ENCODE measurements at places on chromosomes 7 and 10. TPM values are rescaled to one million over a fixed set of nuclear protein-coding genes. Genes with fewer than 3 reads are reported as not detected.

Gene FAM25A
- total RNA-seq, result not detected

Gene ELFN1
- 5.7 TPM for total RNA-seq

Gene ASZ1
- not detected for total RNA-seq

Gene AKR1D1
- total RNA-seq, result not detected

Gene ERVW-1
- total RNA-seq, result not detected

Gene FKBP9
- 42.8 TPM for total RNA-seq

Gene DPP6
- total RNA-seq, result 56.3 TPM

Gene ZNF33A
- 64.4 TPM for total RNA-seq

- DNase-seq, result no peak
These were observed 58.6 kb downstream of the ZMIZ1 start for GRCh38 chr10:79127151-79127961.

- no peak for DNase-seq
These were observed 43.8 kb upstream of the ICA1 start for GRCh38 chr7:8305625-8306388.

DNA sequence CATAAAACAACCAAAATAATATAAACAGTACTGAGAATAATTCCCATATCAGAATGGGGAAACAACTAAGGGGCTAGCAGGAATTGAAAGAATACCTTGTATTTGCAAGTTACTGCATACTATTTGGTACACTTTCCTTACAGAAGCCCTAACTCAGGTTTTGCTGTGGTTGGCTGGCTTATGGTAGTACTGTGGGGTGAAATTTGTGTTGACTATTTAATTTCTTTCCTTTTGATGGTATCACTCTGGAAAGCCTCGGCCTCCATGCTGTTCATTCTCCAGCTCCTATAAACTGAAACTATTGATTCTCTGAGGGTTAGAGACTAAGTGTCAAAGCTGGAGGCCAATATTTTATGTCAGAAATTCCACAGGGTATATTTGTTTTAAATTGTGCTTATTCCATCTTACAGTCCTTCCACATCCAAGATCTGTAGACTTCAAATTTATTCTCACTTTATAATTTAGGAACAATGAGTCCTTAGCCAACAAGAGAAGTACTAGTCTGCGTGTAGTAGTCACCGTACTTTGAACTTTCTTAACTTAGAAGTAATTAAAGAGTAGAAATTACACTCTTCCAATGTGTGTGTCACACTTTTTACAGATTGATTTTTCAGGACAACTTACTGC, 13.4 kb downstream of the SKIDA1 start:
- no peak for DNase-seq

GRCh38 chr10:15744217-15744865, 24.6 kb upstream of the ITGA8 start:
- no peak for DNase-seq

GRCh38 chr7:55210716-55211115, 154.4 kb upstream of the LANCL2 start:
- no peak for DNase-seq

GRCh38 chr10:76080451-76080850, 649.0 kb downstream of the LRMDA start:
- DNase-seq, result no peak

- no peak for DNase-seq
These were observed 326.0 kb downstream of the PTPRN2 start for GRCh38 chr7:158261362-158262235.

- DNase-seq, result no peak
These were observed 10.4 kb upstream of the STOX1 start for GRCh38 chr10:68816796-68817412.

GRCh38 chr10:121683366-121683765, 85.1 kb upstream of the FGFR2 start:
- no peak for DNase-seq

DNA sequence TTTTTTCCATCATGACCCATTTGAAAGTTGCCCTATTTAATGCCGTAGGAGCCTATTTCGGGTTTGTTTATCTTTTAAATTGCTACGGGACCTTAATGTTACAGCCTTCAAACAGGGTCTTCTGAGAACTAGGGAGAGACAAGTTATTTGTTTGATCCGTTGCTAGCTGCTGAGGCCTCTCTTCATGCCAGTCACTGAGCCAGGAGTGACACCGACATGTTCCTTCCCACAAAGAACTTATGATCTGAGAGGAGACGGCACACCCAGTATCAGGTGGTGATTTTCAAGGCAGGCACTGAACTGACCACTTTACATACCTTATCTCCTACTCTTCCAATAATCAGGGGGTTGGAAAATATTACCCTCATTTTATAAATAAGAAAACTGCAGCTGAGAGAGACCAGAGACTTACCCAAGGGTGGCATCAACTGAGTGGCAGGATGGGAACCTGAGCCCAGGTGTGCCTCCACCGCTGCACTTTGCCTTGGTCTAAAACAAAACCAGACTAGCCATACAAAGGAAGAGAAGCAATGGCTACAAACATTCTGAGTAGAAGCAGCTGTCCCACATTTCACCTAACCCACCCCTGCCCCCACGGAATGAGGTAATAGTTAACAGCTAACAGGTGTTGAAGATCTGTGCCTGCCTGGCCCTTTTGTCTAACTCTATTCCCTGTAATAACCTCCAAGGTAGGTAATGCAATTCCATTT, 40.5 kb downstream of the PPP1R3C start:
- DNase-seq, result no peak

GRCh38 chr10:26254616-26255015, 38.0 kb downstream of the GAD2 start:
- no peak for DNase-seq

DNA sequence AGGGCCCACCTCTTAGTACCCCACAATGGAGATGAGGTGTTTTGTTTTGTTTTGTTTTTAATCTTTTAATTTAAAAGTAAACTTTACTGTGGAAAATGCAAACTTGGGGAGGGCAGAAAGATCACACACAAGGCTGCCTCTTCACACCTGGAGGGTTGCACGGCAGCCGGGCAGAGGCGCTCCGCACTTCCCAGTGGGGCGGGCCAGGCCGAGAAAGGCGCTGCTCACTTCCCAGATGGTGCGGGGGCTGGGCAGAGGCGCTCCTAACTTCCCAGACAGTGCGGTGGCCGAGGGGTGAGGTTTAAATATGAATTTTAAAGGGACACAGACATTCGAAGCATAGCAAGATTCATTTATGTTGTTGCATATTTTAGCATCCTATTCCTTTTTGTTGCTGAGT, 235.9 kb upstream of the MTPN start:
- no peak for DNase-seq

- no peak for DNase-seq
These were observed 87.9 kb downstream of the RNF216 start for GRCh38 chr7:5693529-5693928.

DNA sequence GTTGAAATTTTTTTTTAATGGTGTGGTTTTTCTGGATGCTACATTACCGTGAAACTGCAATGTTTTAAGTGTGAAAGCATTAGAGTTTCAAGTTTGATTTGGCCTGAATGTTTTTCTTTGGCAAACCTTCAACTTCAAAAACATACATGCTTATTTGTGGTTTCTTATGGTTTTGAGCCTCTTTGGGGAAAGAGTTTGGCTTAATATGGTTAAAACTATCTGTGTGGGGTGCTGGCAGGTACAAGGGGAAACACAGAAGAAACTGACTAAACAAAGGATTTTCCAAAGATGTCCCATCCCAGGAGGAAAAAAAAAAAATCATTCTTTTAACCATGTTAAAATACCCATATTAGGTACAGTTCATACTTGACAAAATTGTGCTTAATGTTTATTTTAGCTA, 121.1 kb downstream of the HGF start:
- DNase-seq, result no peak

- no peak for DNase-seq
These were observed 73.2 kb downstream of the INHBA start for GRCh38 chr7:41629711-41630111.

DNA sequence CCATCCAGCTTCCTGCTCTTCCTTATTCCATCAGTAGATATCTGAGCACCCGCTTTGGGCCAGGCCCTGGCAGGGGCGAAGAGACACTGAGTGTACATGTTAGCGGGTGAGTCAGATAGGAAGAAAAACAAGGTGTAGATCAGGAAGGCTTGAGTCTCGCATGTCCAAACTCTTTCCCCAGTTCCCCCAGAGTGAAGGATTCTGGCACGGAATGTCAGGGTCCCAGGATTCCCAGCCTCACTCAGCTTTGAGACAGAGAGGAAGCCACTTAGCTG, 24.1 kb upstream of the CHST15 start:
- DNase-seq, result no peak

- DNase-seq, result no peak
These were observed 171.9 kb upstream of the SP8 start for GRCh38 chr7:20958572-20958971.

DNA sequence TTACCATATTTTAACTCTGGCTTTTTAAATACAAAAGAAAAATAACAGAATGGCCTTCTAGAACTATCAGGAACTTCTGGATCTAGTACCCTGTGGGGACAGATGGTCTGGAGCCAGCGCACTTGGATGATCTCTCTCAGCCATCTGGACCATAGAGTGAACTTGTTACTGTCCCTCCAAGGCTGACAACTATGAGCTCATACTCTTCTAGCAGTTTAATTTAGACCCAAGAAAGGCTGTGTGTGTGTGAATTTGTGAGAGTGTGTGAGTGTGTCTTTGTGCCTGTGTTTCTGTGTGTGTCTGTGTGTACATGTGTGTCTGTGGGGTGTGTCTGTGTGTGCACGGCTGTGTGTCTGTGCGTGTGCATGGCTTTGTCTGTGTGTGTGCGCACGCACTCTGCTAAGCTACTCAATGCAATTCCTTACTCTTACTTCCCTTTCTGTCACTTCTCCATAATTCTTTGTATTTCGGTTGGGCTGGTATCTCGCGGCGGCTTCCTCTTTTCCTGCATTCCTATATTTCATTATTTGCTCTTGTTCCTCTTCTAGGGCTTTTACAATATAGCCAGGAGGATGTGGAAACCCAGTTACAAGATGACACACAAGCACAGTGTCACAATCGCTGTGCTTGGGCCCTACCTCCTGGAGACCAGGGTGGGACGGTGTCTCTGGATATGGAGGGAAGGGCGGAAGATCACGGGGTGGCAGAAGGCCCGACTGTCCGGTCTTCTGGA, 51.9 kb downstream of the IKZF1 start:
- no peak for DNase-seq

- no peak for DNase-seq
These were observed 180.4 kb downstream of the EXOC4 start for GRCh38 chr7:133433165-133433812.

Data from frontal cortex (tissue), 4 donors.